ENCODE measurements at places on chromosomes 5 and 9.

DNA sequence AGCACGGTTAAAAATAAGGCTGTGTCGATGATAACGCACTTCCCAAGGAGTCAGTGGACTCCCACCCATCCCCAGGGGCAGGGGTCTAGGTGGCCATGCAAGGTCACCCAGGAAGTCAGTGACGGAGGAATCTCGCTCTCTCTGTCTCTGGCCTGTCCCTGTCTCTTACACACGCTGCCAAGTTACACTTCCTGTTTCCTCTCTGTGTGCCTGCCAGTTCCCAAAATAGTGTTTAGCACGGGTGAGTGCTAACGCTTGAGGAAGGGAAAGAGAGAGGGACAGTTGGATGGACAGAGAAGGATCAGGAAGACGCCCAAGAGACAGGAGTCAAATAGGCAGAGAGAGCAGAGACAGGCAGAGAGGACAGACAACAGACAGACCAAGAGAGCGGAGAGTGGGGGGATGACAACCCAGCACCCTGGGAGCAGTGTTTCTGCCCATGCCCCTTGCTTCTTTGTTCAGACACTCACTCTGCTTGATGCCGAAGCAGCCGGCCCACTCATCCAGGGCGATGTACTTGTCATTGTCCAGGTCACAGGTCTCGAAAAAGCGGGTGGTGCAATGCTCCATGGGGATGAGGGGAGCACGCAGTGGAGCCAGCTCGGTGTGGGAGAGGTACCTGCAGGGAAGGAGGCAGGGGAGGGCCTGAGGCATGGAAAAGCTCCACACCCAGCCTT, 23.0 kb downstream of the SPARC start:
- no peak for DNase-seq

DNA sequence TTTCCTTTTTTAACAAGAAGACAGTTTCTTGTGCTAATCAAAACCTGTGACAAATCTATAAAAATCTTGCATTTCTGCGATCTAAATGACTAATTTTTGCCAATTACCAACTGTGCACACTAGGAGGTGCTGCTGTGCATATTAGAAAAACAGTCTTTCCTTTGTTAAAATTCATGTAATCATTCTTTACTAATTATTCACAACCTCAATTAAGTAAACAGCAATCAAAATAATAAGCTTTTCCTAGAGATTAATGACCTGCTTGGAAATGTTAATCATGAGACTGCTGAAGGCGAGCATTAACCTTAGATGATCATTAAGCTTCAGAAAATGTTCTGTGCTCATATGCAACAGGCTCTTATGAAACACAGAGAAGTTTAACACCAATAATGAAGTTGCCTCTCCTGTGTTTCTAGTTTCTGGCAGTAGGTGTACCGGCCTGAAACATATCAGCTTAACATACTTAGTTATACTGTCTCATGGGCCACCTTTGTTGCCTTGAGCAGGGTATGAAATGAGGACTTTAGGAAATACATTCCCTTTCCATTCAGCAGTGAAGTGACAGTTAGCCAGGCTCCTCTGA, 17.7 kb downstream of the RFESD start:
- no peak for DNase-seq

DNA sequence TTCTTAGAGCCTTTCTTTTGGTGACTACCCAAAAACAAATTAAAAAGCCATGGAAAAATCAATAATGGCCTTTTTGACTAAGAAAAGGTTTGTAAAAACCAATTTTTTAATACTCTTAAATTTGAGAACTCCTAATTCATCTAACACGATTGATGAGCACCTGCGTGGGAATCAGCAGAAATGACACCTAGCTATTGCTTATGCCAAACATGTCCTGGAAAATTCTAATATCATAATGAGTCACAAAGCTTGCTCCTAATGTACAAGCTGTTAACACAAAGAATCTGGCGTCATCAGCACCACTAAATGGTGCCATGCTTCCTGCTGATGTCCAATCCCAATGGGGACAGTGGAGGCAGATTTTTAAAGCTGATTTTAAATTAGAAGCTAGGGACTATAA, 146.2 kb upstream of the LRRTM2 start:
- DNase-seq = no peak

DNA sequence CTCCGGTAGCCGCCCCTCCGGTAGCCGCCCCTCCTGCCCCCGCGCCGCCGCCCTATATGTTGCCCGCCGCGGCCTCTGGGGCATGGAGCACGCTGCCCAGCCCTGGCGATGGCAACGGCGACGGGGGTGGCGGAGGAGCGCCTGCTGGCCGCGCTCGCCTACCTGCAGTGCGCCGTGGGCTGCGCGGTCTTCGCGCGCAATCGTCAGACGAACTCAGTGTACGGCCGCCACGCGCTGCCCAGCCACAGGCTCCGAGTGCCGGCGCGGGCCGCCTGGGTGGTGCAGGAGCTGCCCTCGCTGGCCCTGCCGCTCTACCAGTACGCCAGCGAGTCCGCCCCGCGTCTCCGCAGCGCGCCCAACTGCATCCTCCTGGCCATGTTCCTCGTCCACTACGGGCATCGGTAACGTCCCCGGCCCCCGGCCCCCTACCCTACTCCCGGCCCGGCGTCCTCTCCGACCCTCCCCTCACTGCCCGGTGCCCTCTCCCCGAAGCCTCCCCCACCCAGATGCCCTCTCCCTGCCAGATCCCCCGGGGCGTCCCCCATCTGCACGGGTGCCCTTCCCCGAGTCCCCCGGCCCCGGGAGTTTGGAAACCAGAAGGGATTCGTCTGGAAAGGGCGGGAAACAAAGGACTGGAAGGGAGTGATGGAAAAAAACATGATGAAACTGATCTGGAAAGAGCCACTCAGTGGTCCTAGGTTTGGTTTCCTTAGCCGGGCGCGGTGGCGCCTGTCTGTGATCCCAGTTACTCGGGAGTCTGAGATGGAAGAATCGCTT, 417 bp downstream of the SRD5A1 start:
- DNase-seq = peak; percentile 48

All from activated CD4-positive, CD25-positive, alpha-beta regulatory T cell (primary cell).